T-helper 2 cell treated with Interferon-gamma antibody and Interleukin-4, amounts not matched to agents 100 ng/mL and 5 ng/mL, for 36 hours (primary cell): ENCODE measurements at places on chromosomes 4 and X. TPM values are rescaled to one million over a fixed set of nuclear protein-coding genes. Genes with fewer than 3 reads are reported as not detected.

The MAGEA11 gene
- not detected in 2 replicates for total RNA-seq

The C4orf51 gene
- total RNA-seq, result not detected in 2 replicates

The LNX1 gene
- not detected in 2 replicates for total RNA-seq

The FRG2 gene
- total RNA-seq, result not detected in 2 replicates

The TLL1 gene
- total RNA-seq, result not detected in 2 replicates

The SLIT2 gene
- not detected in 2 replicates for total RNA-seq

The IL1RAPL2 gene
- not detected in 2 replicates for total RNA-seq

The ZFP42 gene
- 0.11 TPM in 1 of 2 replicates, not detected in the other for total RNA-seq

The RNF128 gene
- not detected in 2 replicates for total RNA-seq

The AREG gene
- not detected in 2 replicates for total RNA-seq

The RASL11B gene
- total RNA-seq, result 0.16 and 0.27 TPM in 2 replicates

The RS1 gene
- not detected in 2 replicates for total RNA-seq

The AKAP14 gene
- total RNA-seq, result not detected in 2 replicates

The EPHA5 gene
- total RNA-seq, result not detected in 2 replicates

The CT55 gene
- not detected in 2 replicates for total RNA-seq

The IL13RA2 gene
- not detected in 2 replicates for total RNA-seq

The FAM236D gene
- not detected in 2 replicates for total RNA-seq

The DCX gene
- total RNA-seq, result not detected in 2 replicates

The RBM46 gene
- total RNA-seq, result not detected in 2 replicates

The RAB41 gene
- not detected in 2 replicates for total RNA-seq

The SATL1 gene
- total RNA-seq, result not detected in 2 replicates
